NCI-H1436 (cell line): ENCODE measurements at places on chromosomes 6 and 20.

- no peak for DNase-seq
These were observed 31.4 kb downstream of the STK38 start for GRCh38 chr6:36515844-36516243.

DNA sequence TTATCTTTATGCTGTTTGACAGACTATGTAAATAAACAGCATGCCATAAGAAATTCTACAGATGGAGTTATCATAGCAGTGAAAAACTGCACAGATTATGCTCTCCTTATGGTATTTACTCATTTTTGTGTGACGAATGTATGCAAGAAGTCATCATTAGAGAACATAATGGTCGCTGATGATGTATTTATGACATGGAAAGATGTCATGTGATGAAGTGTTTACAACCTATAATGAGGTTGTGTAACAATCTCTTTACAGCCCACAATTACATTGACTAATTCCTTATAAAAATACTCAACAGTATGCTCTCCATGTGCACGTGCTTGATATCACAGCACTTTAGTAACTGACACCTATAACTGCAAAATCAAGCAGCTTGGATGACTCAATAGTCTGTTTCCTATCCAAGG, 192.4 kb downstream of the BMP2 start:
- DNase-seq, result no peak

GRCh38 chr6:129875610-129876520, 14.8 kb upstream of the TMEM244 start:
- DNase-seq, result no peak

DNA sequence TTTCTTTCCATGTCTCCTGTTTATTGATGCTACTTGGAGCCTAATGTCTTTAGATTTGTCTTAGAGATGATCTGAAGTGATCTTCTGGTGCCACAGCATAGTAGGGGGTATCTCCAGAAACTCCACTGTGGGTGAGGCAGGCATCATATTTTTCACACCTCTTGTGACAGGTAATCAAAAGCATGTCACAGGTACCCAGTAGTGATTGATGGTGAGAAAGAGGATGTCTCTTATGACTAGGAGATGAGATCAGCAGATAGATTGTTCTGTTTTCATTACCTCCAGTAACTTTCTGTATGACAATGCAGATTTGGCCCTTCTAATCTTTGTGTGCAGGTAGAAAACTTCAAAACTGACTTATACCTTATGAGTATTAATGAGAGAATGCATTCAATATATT, 13.5 kb downstream of the NCOA7 start:
- no peak for DNase-seq

DNA sequence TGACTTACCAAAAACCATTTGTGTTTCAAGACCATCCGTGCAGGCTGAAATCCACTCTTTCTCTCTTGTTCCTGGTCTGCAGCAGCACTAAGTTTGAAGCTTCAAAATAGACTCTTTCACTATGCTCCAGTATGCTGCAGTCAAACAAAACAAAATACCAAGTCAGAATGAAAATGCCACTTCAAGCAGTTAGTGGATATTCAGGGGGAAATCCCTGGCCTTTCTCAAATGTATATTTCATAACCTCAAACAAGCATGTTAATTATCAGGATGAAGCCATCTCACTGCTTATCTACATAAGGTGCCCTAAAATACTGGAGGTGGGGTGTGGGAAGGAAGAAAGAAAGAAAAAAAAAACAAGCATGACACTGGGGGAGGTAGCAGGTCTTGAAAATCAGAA, 103.5 kb downstream of the ATXN1 start:
- no peak for DNase-seq

DNA sequence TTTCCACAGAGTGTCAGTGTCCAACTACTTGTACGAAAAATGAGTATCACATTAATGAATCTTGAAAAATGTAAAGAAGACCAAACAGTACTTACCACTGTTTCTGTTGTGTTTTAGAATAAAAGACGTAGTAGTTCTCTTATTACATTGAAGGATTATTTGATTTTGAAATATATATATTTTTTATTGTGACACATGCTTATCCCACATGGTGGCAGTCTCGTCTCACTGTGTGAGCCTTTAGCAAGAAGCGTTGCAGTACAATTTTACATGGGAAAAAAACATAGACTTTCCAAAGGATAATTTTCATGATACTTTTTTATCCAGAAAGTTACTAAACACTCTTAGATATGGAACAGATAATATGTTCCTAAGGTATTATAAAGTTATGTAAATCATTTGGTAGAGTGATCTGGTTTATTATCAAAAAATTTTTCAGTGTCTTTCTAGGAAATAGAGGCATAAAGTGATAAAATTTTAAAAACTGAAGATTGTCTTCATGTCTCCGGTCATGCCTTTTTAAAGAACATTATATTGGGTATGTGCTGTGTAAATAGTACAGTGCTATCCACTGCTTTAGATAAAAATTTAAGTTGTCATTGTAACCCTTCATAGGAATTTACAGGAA, 117.5 kb upstream of the SAMD5 start:
- DNase-seq, result peak; percentile 11

DNA sequence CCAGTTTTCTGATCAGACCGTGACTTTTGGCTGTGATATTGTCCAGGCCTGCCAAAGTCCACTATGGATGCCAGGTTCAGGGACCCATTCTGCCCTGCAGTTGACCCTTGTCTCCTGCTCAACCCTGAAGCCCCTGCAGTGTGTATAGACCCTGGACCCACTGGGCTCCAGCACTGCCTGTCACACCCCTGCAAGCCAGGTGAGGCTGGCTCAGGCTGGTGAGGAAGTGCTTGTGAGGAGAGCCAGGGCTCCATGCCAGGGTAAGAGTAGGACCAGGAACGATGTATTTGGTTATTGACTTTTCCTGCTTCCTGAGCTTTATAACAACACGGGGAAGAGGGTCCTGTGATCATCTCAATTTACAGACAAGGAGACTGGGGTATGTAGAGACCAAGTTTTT, 19.1 kb upstream of the CD93 start:
- DNase-seq, result no peak

GRCh38 chr6:166830891-166831363, 125.4 kb downstream of the RNASET2 start:
- no peak for DNase-seq

DNA sequence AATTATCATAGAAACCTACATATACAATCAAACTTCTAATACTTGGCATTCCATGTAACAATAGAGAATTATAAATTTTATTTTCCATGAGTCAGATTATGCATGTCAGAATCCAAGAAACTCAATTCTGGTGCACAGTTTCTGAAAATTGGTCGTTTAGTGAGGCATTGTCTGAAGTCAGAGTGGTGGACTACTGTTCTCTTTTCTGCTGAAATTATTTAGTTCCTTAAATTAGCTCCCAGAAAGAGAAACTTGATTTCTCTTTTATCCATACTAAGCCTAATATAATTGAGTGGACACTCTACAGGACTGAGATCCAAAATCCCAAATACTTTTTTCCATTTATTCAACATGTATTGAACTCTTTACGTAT, 265.5 kb downstream of the ALDH8A1 start:
- no peak for DNase-seq

DNA sequence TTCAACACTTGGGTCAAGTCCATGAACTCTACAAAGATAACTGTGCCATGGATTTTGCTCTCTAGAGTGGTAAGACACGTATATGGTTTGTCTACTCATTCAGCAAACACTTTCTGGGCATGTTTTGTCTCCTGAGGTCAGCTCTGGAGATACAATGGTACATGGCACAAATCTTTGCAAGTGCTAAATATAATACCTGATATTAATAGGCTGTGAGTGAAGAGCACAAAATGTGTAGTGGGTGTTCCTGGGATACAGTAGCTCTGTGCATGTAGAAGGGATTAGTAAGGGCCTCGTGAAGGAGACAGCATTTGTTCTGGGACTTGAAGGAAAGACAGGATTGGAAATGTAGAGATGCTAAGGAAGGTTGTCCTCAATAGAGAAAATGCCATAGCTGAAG, 360.9 kb downstream of the BCKDHB start:
- DNase-seq, result no peak

- no peak for DNase-seq
These were observed 321.8 kb upstream of the PRDM1 start for GRCh38 chr6:105764315-105764714.

DNA sequence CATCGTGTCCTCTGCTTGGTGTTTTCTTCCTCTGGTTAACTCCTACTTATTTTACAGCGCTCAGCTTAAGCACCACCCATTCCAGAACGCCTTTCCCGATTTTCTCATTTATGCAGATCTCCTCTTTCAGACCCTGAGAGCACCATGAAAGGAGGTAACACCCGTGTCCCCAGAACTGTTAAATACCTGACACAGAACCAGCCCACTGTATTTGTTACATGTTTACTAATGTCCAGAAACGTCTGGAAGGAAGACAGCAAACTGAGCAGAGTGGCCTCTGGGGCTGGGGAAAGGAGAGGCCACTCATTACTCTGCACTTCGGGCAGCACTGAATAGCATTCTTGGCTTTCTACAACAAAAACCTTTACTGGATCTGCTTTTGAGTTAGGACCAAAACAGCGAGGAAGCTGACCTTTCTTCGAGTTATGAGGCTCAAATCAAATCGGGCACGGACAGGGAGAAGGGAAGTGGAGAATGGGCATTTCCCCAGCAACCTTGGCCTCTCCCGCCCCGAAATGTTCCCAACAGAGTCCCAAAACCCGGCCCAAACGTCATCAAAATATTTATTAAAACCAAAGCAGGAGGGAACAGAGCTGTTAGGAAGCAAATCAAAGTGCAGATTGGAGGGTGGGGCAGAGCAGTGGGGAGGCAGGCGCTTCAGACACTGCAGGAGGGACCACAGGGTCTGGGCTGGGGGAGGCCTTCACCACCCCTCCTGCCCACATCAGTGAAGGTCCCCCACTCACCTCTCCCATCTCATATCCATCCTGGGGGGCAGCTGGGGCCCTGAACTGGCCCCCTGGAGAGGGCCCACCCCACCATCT, 1.1 kb upstream of the NECAB3 start:
- DNase-seq, result no peak

DNA sequence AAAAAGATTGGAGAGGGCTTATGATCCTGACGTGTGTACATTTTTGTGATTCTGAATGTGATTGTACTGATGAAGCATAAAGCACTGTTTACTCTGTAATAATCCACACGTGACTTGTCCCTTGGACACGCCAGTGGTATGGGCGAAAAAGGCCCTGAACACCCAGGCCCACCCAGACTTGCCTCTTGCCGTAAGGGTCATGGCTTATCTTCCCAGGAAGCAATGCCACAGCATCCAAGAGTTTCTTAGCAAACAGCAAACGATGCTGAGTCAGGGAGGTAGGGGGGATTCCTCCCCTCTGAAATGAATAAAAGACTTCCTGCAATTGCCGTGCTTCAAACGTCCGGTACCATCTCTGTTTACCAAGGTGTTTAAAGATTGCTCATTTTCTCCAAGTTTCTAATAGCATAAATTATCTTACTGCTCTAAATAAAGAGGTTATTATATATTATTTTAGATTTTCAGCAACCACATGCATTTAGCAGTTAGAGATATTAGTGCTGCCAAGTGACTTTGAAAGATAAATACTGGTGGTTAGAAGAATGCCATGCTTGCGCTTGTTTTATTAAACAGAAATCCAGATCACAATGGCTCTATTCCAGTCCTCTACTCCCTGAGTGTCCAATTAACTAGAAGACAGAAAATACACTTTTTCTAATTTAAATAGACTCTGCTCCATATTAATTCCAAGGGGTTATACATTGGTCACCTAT, 212.8 kb upstream of the CST7 start:
- no peak for DNase-seq

GRCh38 chr6:154474648-154475428, 35.6 kb downstream of the CNKSR3 start:
- DNase-seq, result no peak

DNA sequence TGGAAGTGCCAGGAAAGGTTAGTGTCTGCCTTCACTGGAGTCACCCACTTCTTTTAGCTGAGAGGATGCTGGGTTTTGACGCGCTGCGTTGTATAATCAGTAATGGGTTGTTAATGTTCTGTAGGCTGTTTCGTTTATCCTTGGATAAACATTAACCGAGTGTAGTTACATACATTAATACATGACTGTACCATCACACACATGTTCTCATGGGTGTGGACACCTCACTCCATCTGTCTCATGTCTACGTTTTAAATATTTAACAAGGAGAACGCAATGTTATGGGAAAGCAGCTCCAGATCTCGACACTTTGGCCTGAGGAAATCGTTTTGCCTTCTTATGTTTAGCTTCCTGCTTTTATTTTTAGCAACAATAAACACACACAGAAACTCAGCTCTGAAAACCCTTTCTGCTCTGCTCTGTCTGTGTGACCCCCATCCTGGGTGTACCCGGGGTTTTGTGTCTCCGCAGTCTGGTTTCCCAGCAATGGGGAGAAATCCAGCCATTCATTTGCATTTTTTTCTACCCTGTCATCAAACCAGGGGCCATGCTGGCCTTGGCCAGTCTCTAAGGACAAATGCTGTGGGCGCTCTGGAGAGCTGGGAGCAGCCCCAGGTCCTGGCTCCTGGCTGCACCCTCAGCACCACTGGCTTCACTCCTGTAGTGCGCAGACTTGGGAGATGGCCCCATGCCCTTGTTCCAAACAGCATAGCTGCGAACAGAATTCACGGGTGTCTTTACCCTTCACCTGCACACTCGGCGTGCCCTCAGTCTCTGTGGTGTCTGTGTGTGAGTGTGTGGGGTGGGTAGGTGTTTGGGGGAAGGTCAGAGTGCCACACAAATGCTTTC, 110.8 kb downstream of the ERMARD start:
- DNase-seq, result no peak

DNA sequence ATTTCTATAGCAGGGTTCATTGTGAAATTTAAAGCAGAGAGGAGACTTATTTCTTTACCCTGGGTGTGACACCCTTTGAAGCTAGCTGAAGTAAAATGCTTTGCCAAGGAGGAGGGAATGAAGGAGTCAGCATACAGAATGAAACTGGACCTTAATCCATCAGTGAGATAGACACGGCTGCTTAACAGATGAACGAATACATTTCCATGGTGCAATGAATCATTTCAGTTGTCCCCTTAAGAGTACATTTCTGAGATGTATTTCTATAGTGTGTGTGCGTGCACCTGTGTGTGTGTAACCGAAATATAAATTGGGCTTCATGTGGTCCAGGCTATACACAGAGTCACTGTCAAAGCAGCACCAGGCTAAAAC, 73.8 kb upstream of the CD93 start:
- DNase-seq, result no peak
